Stimulated activated effector memory CD8-positive, alpha-beta T cell treated with anti-CD3 and anti-CD28 coated beads, Interleukin-12 subunit alpha, Interleukin-12 subunit beta, amount 100 ng/mL, for 72 hours (primary cell): ENCODE measurements at places on chromosomes 7 and 10.

DNA sequence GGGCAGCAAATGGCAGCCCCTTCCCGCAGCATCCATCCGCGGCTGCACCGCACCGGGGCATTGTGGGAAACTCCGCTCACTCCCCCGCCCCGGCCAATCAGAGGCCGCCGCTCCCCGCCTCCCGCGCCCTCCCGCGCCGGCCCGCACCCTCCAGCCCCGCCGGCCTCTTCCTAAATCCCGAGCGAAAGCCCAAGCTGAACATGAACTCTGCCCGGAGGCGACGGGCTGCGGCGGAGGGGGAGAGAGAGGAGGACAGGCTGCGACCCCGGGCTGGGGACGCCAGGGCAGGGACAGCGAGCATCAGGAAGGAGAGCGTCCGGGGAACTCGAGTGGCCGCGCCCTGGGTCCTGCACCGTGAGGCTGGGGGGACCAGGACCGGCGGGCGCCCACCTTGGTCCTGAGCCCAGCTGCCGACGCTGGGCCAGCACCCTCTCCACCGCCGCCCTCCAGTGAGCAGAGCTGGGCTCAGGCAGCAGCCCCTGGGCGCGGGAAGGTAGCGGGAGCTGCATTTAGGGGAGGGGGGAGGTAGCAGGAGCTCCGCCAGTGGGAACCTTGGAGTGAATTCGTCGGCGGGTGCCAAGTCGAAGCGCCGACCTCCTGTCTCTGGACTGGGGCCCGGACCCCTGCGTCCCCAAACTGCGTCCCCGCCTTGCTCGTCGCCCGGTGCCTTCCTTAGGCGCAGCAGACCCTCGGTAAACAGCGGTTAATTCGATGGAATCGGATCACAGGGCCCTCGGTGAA, at the start of gene DGKI:
Gene DGKI (minus strand): TSS at position 148 of the 741 bp plus-strand sequence.
- peak; percentile 52 for DNase-seq

GRCh38 chr10:30057421-30057841, 2.0 kb downstream of the JCAD start:
- no peak for DNase-seq

DNA sequence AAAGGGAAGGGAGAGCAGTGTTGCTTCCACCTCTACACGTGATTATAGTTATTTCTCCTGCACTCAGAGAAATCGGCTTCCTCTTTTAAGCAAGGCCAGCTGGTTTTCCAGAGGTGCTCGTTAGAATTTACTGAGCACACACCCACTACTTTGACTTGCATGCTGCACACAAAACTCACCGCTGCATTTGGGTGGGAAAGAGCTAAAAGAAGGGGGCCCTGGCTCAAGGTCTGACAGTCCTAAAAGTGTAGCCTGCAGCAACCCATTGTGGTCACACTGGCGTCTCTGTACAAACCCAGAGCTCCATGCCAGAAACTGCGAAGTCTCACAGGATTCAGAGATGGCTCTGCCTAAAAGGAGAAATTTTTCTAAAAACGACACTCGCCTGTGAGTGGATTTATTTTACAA, 133.7 kb downstream of the SLC25A13 start:
- DNase-seq: no peak

DNA sequence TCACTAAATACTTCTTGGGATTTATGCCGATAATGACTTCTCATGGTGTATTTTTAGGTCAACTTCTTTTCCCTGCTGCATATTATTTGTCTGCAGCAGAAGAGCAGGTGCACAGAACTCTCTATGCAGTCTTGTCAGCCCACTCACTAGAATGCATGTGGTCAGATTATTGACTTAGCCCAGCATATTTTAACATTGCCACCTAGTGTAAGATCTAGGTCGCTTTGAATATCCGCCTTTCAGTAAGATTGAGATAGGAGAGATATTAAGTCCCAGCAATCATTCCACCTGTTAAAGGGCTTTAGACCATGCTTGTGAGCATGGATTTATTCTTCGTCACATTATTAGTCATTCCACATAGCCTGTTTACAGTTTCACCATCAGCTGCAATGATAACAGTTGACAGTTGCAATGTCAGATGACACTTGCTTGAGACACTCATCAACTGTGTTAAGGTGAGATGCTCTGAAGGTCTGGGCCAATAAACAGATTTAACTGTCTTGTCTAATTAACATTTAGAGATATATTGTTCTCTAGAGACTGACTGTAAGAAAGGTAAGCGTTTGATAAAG, 491.7 kb downstream of the ARL4A start:
- no peak for DNase-seq

- DNase-seq: peak; percentile 77
Measured at GRCh38 chr10:16787361-16787791, 29.8 kb downstream of the RSU1 start.

DNA sequence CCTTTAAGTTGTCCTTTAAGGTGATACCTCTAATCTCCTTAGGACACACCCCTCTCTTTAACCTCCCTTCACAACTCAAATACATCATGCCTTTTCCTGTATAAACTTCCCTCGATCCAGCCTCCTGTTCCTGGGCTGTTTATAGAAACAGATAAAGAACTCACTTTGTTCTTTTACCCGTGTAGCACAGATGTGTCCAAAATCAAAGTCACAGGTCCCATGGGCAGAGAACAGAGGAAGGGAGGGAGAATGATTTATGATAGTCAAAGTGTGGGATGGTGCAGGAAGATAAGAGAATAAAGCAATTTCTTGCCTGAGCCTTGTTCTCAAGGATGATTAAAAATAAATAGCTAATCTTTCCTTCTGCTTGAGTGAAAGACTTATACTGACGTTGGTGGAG, 50.3 kb upstream of the CABCOCO1 start:
- no peak for DNase-seq

GRCh38 chr7:148545932-148546331, 44.6 kb upstream of the C7orf33 start:
- no peak for DNase-seq

GRCh38 chr10:108450280-108450679, 1285.8 kb upstream of the SORCS1 start:
- no peak for DNase-seq
